Astrocyte of the spinal cord (primary cell): ENCODE measurements at places on chromosomes 12 and 14.

- DNase-seq = peak; percentile 79
Observed at GRCh38 chr12:103852498-103852997, 11.5 kb upstream of the NT5DC3 start.

DNA sequence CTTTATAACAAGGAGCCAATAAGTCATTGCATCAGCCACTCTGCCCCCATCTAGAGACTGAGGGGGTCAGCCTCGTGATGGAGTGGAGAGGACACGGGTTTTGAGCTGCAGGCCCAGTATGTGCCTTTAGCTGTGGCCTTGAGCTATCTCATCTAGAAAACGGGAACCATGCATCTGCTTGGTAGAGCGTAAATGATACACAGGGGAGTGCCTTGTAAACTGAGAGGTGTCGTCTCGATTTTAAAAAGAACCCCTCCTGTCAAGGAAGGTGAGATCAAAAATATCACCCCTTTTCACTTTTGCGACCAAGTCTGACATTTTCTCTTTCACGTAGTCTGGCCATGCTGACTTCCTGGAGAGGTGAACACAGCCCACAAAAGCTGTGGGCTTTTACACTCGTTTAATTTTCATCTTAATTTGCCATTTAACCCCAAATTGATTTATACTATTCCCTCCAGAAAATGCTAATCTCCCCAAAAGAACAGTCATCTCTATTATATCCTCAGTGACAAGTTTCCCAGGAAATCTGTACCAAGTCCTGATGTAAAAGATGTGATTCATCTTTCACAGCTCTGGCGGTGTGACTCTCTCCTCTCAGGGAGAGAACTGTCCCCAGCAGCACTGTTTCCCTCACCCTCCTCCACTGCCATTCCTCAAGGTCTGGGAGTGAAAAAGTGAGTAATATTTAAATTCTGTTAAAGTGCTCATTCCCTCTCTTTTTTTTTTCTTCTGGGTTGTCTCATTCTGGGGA lies 30.6 kb downstream of the VCPKMT start:
- DNase-seq = peak; percentile 50

- DNase-seq = no peak
Observed at GRCh38 chr14:105531894-105532623, 5.7 kb downstream of the TMEM121 start.

- DNase-seq = peak; percentile 72
Observed at GRCh38 chr14:51884086-51884927, 23.9 kb downstream of the GNG2 start.

DNA sequence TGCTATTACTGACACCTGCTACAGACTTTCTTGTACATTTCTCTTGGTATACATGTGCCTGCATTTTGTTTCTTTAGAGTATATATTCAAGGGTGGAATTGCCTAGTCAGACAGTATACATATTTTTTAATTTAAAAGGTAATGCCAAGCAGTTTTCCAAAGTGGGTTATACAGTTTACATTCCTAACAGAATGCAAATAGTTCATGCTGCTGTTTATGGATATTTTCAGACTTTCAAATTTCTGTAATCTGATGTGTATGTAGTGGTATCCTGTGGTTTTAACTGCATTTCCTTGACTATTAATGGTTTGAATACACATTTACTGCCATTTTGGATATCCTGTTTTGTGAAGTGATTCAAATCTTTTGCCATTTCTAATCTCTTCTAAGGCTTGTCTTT lies 55.5 kb upstream of the VCPKMT start:
- DNase-seq = no peak

GRCh38 chr12:28191051-28192048 lies 1.1 kb downstream of the CCDC91 start:
- DNase-seq = peak; percentile 19

GRCh38 chr14:104694475-104694950 lies 5.1 kb downstream of the INF2 start:
- no peak for DNase-seq

DNA sequence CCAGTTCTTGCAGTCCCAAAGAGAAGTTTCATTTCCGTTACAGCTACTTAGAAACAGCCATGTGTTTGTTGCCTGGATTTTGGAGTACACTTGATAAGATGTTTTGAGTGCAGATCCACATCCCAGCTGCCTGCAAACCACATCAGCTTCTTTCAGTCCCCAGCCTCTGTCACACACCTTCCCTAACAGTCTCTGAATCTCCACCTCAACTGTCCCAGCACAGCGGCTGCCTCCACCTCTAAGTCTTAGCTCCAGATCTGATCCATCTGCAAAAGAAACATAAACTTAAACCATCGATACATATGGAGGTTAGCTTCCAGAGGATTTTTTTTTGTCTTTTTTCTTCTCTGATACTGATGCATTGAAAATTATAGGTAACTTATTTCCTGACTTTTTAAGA lies 8.4 kb downstream of the CD163 start:
- DNase-seq = no peak

DNA sequence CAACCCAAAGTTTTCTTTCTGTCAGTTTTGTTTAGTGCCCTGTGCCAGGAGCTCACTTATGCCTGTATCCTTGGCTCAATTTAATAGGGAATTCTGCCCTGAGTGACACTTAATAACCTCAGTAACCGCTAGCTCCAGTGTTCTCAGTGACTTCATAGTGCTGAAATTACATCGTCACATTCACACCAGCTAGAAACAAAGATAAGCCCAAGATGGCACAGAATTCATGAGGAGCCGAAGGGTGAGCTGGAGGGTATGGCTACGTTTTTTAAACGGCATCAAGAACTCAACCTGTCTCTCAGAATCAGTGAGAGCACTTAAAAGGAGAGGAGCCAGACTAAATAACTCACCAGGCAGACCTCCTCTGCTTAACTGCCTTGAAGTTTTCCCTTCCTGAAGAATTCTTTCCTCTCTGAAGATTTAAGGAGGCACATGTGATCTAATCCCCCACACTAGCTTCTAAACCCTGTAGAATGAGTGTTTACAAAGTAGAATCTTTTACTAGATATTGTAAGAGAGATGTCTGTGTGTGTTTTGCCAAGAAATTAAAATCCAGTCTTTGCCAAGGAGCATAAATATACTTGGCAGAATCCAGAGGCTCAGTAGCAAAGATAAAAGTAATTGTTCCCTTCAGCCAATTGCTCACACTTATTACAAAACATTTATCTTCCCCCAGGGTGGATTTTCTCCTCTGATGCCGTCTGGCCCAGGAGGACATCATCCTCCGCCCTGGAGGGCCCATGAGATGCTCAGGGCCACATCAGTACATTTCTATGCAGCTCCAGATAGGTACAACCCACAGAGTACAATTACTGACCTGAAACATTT lies 37.3 kb downstream of the PTGER2 start:
- DNase-seq = peak; percentile 60

DNA sequence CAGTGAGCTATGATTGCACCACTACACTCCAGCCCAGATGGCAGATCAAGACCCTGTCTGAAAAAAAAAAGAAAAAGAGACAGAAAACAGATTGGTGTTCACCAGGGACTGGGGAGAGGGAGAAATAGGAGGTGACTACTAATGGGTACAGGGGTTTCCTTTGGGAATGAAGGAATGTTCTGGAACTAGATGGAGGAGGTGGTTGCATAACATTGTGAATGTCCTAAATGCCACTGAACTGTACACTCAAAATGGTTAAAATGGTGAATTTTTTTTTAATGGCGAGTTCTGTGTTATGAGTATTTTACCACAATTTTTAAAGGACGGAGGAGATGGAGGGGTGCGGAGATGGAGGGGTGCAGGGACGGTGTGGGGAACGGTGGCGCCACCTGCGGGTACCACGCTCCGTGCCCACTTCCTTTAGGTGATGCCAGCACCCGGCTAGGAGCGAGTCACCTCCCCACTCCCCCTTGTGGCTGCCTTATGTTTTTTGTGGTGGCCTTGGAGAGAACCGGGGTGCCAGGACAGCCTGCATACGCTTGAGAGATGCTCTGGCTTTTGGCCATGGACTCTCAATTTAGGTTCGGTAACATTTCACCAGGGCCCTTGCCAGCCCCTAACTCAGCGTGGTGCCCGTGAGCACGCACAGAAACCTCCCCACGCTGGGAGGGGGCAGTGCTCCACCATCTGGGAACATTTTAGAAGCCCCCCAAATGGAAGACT lies 16.1 kb downstream of the UBC start:
- no peak for DNase-seq
